ENCODE measurements at places on chromosomes 16 and 17.

DNA sequence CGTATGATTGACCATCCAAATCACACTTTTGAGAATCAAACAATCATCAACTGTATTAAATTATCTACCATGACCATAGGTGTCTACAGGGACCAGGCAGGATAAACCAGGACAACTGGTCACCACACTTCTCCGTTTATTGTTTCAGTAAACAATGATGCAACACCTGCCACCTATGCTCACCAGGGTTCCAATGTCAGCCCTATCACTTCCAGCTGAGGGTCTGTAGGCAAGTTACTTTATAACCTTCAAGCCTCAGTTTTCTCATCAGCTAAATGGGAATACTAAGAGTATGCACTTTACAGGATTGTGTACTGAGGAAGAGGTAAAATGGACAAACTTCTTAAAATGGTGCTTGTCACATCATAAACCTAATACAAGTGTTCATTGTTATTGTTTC is 14.9 kb downstream of the TMEM114 start:
- no peak for DNase-seq

DNA sequence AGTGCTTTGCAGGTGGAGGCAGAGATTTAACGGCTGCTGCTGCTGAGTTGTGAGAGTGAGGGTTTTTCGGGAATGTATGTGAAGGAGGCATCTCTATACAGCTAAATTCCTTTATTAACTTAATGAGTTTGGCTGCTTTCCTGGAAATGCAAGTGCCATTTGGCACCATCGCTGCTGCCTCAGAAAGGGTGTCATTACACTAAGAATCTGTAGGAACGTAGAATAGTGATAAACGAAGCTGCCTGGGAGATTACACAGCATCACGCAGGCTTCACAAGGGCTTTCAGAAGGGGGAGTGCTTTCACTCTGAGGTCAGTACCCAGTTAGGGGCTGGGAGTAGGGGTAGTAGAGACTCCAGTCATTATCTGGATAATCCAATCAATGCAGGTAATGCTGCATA is 14.1 kb upstream of the NLRP1 start:
- DNase-seq = no peak

GRCh38 chr17:39744836-39745215 is 7.1 kb downstream of the GRB7 start:
- no peak for DNase-seq

DNA sequence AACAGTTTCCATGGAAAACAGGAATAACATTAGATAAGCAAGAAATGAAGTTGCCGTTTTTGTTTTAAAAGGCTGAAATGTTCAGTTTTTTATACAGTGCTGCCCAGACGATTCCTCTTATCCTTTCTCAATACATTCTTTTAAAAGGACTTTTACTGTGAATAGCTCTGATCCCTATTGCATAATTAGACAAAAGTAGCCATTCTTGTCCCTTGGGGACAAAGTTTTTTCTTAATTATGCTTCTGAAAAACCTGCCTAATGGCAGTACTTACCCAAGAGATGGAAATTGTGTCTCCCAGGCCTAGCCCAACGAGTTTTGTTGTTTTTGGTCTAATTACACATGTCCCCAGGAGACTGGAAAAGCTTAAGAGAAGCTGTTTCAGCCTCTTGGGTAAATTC is 27.6 kb downstream of the NXPH3 start:
- DNase-seq = no peak

DNA sequence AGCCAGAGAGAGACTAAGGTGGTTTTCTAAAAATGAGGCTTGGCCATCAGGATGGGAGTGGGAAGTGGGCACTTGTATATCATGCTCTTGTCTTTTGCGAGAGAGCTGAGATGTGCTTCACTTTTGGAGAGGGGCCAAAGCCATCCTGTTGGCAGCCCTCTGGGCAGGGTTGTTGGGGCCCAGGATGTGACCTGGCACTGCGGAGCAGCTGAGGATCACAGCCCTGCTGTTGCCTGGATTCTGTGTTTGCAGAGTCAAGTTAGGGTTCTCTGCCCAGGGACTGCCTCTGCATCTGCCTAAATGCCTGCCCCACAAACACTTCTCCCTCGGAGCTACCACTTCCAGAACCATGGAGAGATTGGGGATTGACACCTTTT is 71.2 kb downstream of the PLD6 start:
- DNase-seq = no peak

- DNase-seq = no peak
Measured at GRCh38 chr17:75020331-75021110, 8.1 kb downstream of the MRPL58 start.

DNA sequence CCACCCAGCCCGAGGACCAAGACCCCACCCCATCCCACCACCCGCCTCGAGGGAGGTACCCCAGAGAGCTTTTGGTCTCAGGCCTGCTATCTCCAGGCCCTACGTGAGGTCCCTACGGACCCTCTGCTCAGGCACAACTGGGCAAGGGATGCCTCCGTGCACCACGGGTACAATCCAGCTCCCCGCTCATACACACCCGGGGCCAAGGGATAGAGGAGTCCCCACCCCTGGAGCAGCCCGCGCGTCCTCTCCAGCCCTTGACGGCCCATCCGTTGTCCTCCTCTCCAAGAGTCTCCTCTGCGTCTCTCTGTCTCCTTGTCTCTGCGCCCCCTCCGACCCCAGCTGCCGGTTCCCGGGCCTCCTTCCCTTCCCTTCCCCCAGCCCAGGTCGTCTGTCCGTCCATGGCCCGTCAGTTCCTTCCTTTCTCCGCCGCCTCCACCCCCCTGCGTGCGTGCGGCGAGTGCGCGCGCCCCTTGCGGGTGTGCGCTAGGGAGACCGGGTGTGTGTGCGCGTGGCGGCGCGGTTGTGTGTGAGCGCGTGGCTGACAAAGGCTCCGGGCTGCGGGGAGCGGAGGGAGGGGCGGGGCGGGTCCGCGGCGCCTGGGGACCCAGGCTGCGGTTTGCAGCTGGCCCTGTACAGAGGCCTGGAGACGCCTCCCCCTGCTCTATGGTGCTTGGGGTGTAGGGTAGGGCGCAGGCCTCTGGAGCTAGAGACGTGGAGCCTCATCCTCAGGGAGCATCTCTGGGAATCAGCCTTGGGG is 930 bp downstream of the SPNS2 start:
- DNase-seq = no peak

GRCh38 chr16:80996688-80997138 is 10.0 kb downstream of the CMC2 start:
- no peak for DNase-seq
